ENCODE measurements at places on chromosomes 2 and 18.

- DNase-seq: no peak
Measured at GRCh38 chr2:212814941-212815340, 276.3 kb upstream of the ERBB4 start.

DNA sequence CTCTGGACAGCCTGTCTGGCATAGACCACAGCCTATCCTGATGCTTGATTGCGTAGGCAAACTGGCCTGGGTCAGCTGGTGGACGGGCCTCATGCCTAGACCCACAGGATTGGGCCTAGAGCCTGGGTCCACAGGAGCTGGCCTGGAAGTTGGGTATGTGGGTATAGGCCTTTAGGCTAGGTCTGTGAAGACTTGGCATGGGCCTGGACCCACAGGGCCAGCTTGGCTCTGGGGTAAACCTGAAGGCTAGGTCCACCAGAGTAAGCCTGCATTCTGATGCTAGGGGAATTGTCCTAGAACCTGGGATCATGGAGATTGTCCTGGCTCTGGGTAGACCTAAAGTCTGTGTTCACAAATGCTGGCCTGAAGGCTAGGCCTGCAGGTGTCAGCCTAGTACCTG is 1293.7 kb downstream of the CNTNAP5 start:
- no peak for DNase-seq

- no peak for DNase-seq
Measured at GRCh38 chr18:63951302-63951705, 2.2 kb downstream of the HMSD start.

GRCh38 chr18:50092245-50092805 is 102.6 kb downstream of the MYO5B start:
- no peak for DNase-seq

DNA sequence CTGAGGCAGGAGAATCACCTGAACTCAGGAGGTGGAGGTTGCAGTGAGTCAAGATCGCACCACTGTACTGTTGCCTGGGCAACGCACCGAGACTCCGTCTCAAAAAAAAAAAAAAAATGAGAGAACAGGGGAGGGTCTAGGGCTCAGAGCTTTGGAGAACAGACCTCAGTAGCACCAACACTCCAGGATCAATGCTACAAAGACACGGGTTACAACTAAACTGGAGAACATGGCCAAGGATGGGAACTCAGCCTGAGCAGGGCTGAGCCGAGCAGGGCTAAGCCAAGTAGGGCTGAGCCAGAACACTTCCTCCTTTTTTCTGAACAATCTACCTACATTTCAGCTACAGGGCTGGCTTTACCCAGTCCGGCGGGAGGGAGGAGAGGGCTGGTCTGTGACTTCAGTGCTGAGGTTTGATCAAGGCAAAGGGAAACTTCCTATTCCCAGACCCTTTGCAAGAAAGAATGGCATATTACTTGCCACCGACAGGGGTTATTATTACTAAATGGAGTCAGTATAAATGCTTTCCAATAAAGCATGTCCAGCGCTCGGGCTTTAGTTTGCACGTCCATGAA is 2.9 kb upstream of the CASP8 start:
- no peak for DNase-seq

DNA sequence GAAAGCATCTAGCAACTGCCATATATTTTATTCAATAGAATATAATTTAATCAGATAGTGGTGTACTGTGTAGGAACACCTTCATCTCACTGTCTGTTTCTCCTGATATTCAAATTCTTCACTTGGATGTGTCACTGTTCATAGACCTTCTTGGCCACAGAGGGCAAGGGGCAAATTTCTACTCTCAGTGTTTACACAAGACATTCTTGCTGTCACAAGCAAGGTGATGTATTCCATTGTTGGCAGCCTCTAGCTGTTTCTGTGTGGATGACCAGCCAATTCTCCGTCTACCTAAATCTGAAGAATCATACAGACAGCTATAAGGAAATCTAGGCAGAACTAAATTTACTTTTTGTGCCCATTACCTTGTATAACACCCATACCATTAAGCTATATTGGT is 948.3 kb downstream of the CNTNAP5 start:
- DNase-seq: no peak

GRCh38 chr2:104444392-104444791 is 409.5 kb upstream of the POU3F3 start:
- no peak for DNase-seq

- DNase-seq: no peak
Measured at GRCh38 chr18:48806551-48807261, 144.1 kb downstream of the SMAD7 start.
